ENCODE measurements at places on chromosomes 7 and 10.

DNA sequence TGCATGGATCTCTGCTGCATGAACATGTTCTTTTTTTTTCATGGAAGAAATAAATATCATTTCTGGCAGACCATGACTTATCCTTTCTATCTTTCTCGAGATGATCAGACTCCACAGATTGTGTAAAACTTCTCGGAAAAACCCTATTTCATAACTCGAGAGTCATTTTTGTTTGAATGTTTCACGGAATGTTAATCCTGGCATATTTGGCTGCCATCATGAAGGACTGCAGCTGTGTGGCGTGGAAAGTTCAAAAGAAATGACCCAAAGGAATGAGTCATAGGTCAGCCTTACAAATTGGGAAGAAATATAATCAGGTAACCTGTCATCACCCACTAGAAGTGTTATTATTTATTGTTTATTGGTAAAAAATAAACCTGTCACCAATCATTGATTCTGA, 566.8 kb downstream of the SDK1 start:
- no peak for DNase-seq

DNA sequence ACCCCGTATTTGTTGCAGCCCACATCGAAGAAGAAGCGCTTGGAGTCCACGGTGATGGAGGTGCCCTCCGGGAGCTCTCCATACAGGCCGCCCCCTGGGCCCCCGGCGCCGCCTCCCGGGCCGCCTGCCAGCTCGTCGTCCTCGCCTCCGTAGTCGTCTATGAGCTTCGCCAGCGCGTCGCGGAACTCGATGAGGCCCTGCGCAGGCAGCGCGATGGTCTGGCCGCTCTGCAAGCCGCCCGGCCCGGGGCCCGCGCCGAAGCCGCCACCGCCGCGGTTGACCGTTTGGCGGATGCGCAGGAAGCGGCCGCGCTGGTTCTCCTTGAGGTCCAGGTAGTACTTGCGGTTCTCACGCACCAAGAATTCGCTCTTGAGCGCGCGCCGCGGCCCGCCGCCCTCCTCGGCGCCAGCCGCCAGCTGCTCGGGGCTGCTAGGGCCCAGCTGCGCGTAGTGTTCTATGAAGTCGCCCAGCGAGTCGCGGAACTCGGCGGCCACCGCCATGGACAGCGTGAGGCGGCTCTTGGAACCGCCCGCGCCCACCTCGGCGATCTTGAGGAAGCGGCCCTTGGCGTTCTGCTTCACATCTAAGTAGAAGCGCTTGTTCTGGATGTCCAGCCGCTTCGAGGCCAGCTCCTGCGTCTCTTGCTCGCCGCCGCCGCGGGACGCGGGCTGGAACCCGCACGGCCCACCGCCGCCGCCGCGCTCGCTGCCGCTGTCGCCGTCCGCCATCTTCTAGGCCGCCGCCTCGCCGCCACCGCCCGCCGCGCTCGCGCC, 523 bp downstream of the PURB start:
- DNase-seq = peak; percentile 82

GRCh38 chr7:90869335-90869734, 273.2 kb downstream of the CDK14 start:
- DNase-seq = no peak

DNA sequence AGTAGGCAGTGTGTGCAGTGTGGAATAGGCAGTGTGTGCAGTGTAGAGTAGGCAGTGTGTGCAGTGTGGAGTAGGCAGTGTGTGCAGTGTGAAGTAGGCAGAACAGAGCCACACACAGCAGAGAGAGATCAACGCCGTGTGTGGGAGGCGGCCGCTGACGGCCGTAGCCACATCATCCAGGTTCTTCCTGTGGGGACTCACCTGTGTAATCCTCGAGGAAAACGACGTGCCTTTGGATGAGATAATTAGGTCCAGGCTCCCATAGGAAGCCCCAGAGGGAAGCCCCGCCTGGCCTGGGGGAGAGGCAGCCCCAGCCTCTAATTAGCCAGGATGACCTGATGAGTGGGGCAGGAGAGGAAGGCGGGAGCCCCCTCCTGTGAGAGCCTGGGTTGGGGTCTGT, 25.4 kb downstream of the KNDC1 start:
- DNase-seq = no peak

- DNase-seq = no peak
Measured at GRCh38 chr10:71346731-71347130, 27.7 kb downstream of the SLC29A3 start.

DNA sequence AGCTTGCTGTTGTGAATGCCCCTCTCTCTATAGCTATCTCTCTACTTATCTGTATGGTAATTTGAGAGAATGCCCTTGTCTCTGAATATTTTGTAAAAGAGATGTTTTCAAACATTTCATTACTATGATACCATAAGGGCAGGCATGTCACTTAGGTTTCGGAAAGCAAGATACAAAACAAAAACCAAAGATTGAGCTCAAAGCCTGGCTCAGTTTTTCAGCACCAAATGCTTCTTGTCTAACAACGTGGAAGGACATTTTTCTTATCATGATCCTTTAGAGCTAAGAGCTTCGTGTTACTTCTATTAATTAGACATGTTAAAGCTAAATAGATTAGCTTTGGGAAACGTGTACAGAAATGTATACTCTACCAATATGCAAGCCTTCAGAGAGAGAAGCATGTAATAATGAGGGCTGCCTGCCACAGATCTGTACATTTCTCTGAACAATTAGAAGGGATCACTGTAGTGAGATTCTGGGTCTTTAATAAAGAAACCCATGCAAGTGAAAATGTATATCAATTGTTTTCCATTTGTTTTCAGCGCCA, 148.9 kb downstream of the ARID5B start:
- no peak for DNase-seq

DNA sequence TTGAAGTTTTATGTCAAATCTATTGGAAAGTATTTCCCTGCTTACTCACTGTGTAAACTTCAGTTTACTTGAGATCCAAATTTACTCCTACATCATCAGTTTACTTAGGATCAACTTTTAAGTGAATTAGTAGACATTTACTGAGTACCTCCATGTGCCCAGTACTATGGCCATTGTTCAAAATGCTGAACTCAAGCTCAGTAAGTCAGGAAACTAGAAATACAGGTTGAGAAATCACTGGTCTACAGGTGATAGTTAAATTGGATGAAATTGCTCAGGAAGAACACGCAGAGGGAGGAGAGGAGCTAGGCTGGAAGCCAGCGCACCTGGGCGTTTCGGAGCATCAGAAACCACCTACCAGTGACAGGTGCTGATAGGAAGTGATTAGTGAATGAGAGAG, 25.5 kb upstream of the EBLN1 start:
- no peak for DNase-seq

GRCh38 chr7:17298840-17299482, 509 bp downstream of the AHR start:
- DNase-seq = peak; percentile 80

DNA sequence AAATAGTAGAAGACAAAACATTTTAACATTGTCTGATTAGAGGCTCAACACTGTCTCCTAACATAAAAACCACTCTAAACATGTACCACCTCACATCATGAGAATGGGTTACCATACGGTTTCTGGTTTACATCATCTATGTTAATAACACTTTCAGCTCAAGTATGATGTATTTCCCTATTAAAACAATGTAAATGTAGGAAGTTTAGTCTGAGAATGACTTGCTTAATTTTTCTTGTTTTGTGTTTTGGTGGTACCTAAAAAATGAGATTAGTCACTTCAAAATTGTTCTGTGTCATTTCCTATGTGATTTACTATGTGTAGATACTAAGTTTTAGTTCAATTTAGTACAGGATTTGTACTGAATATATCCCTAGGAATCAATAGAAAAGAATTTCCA, 195.8 kb upstream of the SEMA3C start:
- DNase-seq = no peak

- DNase-seq = no peak
Measured at GRCh38 chr7:7237201-7237977, 55.0 kb downstream of the C1GALT1 start.

DNA sequence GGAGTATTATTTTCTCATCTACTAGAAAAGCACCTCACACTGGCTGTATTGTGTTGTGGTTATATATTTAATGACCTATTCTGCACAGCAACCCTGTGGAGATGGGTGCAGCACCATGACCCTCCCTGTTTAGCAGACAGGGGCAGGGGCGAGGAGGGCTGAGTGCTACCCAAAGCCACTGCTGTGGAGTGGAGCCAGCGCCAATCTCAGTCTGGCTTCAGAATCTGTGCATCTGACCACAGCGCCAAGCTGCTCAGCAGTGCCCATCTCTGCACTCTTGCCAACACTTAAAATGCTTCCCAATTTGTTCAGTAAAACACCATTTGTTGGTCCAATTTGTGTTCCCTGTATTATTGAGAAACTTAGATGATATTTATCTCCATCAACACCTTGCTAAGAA, 239.1 kb downstream of the ZMYND11 start:
- no peak for DNase-seq

DNA sequence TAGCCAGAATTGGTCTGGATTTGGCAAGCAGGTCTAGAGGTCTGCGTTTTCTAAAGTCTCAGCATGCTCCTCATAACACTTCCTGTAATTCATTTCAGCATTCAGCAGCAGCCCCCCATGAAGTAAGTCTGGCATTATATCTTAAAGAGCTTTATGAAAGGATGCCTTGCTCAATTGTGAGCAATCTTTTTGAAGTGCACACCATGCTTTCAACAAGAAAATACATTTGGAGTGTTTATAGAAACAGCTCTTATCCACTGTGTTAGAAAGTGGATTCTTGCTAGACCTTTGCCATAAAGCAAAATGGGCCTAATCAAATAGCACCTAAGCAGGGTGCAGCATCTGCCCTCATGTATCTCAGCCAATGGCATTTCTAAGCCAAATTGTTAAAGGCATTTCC, 378.0 kb upstream of the AKR1E2 start:
- no peak for DNase-seq

- no peak for DNase-seq
Measured at GRCh38 chr10:22438711-22439110, 93.4 kb downstream of the SPAG6 start.

DNA sequence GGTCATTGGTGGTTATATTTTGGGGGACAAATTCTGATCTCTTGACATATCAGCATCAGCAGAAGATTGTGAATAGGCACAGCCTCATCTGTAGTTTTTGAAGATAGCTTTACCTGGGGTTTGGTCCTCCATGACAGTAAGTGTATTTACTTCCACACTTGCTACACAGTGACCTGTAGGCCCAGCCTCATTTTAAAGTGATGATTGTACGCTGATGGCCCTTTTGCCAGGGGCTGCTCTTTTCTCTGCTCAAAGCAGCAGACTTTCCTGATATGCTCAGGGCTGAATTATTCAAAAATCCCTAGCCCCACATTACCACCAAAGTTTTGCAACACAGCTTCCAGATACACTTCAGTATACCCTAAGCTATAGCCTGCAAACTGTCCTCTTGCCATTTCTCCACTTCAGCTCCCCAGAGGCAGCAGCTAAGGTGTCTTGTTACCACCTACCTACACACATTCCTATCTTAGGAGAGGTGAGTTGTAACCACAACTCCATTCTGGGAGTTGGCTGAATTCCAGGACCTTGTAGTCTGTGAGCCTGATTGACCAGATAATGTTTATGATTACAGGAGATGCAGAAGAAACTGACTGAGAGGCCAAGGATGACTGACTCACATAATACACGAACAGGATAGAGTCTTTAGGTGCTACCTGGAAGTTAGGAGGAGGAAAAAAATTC, 6.0 kb downstream of the ASB4 start:
- no peak for DNase-seq

DNA sequence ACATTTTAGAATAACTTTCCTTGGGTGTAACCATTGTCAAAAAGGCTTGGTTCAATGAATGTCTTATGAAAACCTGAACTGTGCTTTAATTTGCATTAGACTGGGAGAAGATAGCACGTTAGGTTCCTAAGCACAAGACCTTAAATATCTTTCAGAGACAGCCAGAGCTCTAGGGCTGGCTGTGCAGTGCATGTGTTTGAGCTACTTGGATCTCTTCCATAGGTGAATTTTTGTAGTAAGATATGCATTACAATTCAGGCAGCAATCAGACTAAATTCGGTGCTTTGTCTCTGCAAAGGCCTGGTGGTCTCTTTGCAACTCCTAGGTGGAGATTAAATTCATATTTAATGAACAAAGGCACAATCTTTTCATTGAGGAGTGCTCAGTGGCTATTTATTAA, 192.0 kb downstream of the ZNF438 start:
- DNase-seq = no peak

GRCh38 chr7:65972976-65973375, 9.0 kb downstream of the GUSB start:
- DNase-seq = no peak

GRCh38 chr7:117010375-117011133, 57.3 kb downstream of the ST7 start:
- no peak for DNase-seq

DNA sequence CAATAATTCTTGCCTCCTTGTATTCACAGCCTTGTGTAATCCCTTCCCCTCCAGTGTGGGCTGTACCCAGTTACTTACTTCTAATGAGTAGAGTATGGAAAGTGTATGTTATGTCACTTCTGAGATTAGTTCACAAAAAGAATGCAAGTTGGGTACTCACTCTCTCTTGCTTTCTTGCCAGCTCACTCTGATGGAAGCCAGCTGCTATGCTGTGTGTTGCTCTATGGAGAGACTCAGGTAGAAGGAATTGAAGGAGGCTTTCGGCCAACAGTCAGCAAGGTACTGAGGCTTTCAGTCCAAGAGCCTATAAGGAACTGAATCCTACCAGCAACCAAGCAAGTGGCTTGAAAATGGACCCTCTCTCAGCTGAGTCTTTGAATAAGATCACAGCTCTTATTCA, 9.7 kb upstream of the BICC1 start:
- DNase-seq = no peak

GRCh38 chr7:139522830-139523198, 671 bp upstream of the CLEC2L start:
- no peak for DNase-seq

DNA sequence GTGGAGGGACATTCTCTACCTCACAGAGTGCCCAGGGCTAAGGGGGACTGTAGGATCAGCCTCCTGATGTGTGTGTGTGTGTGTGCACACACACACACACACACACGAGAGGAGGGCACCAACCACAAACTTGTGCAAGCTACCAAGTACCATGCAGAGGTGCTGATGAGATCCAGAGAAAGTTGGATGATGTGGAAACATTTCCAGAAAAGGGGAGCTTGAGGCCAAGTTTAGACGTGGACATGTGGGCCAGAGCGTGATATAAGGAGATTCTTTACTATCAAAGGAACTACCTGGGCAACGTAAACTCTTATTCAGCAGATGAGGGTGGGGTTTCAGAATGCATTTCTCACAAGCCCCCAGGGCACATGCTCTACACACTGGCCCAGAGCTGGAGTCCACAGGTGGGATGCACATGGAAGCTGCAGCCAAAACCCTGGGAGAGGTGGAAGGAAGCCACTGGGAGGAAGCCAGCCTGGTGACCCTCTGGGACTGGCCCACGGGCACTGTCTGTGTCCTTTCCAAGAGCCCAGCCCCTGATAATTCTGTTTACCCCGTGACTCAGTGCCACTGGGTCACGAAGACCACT, 53.5 kb downstream of the DLG5 start:
- DNase-seq = no peak

- no peak for DNase-seq
Measured at GRCh38 chr7:39532832-39533231, 33.4 kb upstream of the YAE1 start.

GRCh38 chr7:39623732-39624441, 515 bp downstream of the RALA start:
- DNase-seq = no peak

All from activated CD8-positive, alpha-beta memory T cell treated with anti-CD3 and anti-CD28 coated beads, Interleukin-2, amount 50 U/mL, for 48 hours (primary cell).